T-helper 2 cell treated with Interferon-gamma antibody and Interleukin-4, amounts not matched to agents 5 μg/mL and 100 μg/mL, for 36 hours (primary cell): ENCODE measurements at places on chromosomes 13 and 19.
A peak's percentile ranks its signal among the peaks of the same experiment; 100 is the strongest.

- no peak for DNase-seq
These were observed 759.0 kb downstream of the SLITRK6 start for GRCh38 chr13:85040215-85040614.

DNA sequence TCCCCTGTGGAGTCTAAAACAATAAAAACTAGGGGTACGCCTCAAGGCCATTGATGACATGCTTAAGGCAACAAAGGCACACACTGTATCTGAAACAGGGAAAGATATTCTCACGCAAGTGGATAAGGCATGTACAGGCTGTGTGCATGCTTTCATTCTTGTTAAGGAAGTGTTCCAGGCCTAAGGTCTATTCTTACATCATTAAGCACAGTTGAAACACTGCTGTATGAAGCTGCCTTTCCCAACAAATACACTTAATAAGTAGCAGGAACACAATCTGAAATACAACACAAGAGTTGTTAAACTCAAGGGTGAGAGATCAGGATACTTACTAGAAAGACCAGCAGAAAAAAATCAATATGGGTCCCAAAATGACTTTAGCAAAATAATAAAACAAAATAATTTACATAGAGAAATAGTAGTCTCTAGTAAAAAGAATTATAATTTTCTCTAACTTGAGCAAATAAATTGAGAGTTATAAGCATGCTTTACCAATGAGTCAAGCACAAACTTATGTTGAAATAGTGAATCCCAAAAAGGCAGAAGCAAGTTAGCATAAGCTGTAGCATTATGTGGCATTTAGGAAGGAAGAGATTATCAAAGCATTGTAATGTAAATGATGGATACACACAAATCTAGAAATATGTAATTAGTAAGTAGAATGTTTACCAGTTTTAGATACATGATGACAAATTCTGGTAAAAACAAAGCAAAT, 796.9 kb downstream of the SLITRK1 start:
- DNase-seq, result no peak

DNA sequence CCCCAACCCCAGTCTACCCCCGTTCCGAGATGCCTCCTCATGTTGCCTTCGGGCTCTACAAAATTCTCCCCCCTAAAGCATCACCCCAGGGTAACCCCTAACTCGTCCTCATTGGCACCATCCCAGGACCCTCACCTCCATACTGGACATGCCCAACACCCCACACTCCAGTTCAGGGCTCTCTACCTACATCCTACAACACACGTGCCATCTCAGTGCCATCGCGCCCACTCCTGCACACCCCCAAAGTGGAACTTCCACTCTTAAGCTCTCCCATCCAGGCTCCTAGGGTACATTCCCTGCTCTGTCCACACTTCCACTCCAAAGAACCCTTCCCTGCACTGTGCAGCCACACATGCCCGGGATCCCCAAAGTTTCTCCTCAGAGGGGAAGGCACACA, 827 bp upstream of the FKRP start:
- DNase-seq, result no peak

- no peak for DNase-seq
These were observed 43.6 kb upstream of the LSM14A start for GRCh38 chr19:34128558-34129250.

GRCh38 chr13:94382517-94382916, 97.0 kb downstream of the DCT start:
- DNase-seq, result no peak

GRCh38 chr13:72657379-72657778, 70.0 kb downstream of the MZT1 start:
- no peak for DNase-seq

DNA sequence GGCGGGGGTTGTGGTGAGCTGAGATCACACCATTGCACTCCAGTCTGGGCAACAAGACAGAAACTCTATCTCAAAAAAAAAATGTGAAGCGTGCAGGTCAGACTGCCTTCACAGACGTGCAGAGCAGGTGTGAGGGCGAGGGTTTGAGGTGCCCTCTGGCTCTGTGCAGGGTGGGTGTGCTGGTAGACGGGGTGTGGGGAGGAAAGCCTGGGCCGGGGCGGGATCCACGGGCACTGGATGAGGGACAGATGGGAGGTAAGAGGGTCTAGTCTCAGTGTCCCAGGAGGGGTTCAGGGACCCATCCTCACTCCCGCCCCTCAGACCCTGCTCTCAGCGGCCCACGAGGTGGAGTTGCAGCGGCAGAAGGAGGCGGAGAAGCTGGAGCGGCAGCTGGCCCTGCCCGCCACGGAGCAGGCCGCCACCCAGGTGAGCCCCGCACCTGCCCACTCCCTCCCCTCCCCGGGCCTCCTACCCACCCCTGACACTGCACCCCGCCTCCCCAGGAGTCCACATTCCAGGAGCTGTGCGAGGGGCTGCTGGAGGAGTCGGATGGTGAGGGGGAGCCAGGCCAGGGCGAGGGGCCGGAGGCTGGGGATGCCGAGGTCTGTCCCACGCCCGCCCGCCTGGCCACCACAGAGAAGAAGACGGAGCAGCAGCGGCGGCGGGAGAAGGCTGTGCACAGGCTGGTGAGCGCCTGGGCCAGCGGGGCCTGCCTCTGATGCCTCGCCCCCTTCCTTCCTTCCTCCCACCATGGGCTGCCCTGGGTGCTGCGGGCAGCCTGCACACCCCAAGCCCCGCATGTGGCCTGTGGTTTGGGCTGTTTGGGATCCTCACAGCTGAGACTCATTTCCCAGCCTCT, 9.1 kb downstream of the NOP53 start:
- no peak for DNase-seq

- DNase-seq, result no peak
These were observed 809.4 kb upstream of the MIR17HG start for GRCh38 chr13:90538063-90538462.

DNA sequence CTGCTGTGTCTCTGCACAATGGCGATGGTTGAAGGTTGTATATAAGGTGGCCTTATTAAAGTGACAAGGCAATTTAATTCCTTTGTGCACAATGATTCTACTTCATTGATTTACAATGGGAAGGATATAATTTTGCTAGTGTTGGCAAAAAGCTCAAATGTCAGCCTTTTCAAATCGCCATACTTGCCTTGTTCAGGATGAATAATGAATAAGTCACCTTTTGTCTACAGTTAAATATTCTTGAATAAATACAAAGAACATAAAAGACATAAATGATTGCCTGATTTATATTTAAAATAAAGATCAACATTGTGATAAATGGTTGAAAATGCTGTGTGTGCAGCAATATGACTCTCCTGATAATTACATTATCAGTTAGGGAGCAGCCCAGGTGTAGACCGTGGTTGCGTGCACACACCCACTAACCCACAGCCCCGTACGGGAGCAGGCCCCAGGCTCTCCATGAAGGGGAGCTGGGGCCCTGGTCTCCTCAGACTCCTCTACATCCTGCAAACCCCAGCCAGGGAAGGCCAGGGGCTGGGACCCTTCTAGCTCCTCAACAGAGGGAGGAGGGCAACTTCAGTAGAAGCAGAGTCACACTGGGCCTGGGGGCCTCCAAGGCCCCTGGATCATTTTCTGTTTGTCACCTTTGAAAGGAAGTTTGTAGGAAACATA, 64.9 kb downstream of the TEX29 start:
- DNase-seq, result no peak

- peak; percentile 97 for DNase-seq
These were observed at the start of gene MLLT1 for GRCh38 chr19:6279931-6280591. Gene MLLT1 (minus strand): TSS chr19:6279975. CDS start chr19:6279784, 191 bp downstream.

- DNase-seq, result no peak
These were observed 163.7 kb downstream of the SHISA2 start for GRCh38 chr13:25887962-25888655.

- no peak for DNase-seq
These were observed 403 bp upstream of the SIAH3 start for GRCh38 chr13:45851956-45852355.
